Foreskin keratinocyte (primary cell): ENCODE measurements at places on chromosomes 6 and 20. TPM values are rescaled to one million over a fixed set of nuclear protein-coding genes. Genes with fewer than 3 reads are reported as not detected.

The WFDC10B gene
- polyA plus RNA-seq, result not detected in 2 replicates

The HSPA1L gene
- 0.30 and 0.57 TPM in 2 replicates for polyA plus RNA-seq

The RAB44 gene
- 0.01 and 0.03 TPM in 2 replicates for polyA plus RNA-seq

The HCRTR2 gene
- polyA plus RNA-seq, result not detected in 2 replicates

The KCNB1 gene
- polyA plus RNA-seq, result not detected in 2 replicates

The SMOC2 gene
- polyA plus RNA-seq, result 0.21 and 0.24 TPM in 2 replicates

The CALHM4 gene
- polyA plus RNA-seq, result 0.17 and 0.19 TPM in 2 replicates

The COL12A1 gene
- polyA plus RNA-seq, result 27.7 and 36.6 TPM in 2 replicates

The NOTCH4 gene
- 0.18 and 0.21 TPM in 2 replicates for polyA plus RNA-seq

The RCAN2 gene
- not detected in 2 replicates for polyA plus RNA-seq

The FERMT1 gene
- polyA plus RNA-seq, result 58.5 and 95.3 TPM in 2 replicates

The CLPSL2 gene
- polyA plus RNA-seq, result not detected in 2 replicates

The SLC22A3 gene
- 0.91 and 0.99 TPM in 2 replicates for polyA plus RNA-seq

- DNase-seq, result no peak
Observed at GRCh38 chr6:23055523-23055922, 486.2 kb downstream of the HDGFL1 start.

DNA sequence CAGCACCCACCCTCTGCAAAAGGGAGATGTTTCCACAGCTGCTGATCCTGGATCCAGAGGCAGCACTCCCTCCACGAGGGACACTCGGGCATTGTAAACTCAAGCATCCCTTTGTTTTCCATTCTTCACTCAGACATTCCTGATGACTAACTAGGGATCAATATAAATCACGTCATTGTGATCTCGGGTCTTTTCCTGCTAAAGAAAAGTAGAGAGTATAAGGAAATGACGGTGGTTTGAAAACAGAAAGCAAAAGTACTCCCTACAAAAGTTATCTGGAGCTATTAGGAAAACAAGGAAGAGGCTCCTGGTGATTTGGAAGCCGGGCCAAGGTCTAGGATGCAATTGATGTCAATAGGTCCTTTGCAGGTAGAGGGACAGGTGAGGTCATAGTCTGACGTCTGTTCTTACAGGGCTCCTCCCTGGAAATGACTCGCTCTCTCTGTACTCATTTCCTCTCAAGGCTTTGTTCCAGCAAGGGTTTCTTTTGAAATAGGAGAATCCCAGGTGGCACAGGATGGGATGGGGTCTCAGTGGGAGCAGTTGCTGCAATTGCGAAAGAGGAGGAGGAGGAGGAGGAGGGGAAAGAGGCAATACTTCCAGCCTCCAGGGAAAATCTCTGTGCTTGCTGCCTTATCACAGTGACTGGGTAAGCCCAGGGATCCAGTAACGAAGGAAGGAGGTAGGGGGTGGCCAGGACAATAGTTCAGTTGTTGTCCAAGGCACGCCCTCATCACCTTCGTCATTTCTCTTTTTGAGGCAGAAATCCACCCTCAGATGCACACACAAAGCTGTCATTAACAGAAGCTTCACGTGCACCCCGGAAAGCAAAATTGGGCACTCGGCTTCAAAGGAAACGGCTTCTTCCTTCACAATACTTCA is 222.8 kb downstream of the LY86 start:
- peak; percentile 100 for DNase-seq

DNA sequence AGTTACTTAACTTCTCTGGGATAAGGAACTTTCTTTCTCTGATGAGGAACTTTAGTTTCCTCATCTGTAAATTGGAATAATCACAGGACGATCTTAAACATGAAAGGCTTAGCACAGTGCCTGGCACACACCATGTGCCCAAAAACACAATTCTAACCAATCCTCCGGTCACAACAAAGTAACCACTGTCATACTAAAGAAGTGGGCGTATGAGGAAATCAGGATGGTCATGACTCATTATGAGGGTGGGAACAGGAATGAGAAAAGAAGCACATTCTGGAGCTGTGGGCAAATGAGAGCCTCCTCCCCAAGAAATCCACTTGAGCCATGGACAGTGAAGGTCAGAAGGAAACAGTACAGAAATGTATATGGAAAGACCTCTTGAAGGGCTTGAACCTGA is 82.9 kb downstream of the LRFN2 start:
- no peak for DNase-seq

DNA sequence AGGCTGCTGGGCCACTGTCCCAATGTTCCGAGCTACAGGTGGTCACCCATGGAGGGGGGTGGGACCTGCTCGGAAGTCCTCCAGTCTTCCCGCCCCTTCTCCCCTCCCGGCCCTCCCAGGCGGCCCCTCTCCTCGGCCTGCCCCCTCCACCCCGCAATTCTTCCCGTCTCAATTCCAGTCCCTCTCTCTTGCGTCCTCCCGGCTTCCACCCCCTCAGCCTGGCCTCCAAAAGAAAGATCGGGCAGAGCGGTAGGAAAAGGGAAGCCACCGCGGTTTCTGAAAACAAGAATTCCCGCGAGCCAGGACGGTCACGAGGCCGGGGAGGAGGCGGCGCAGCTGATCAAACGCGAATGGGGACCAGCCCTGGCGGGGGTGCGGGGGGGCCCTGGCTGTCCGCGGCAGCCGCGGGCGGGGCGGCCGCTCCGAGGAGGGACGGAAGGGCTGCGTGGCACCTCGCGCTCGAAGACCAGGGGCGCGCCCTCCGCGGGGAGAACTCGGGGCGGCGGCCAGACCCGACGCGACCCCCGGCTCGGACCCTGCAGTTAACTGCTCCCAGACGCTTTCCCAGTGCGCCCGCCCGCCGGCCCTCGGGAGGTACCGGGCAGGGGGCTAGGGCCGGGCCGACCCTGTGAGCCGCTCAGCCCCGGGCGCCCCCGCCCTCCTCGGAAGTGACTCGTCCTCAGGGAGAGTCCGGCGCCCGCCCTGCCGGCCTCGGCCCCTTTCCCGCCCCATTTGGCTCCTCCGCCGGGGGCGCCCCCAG is 1.0 kb downstream of the PXDC1 start:
- peak; percentile 56 for DNase-seq

- DNase-seq, result no peak
Observed at GRCh38 chr6:147925826-147926225, 416.8 kb upstream of the SASH1 start.

DNA sequence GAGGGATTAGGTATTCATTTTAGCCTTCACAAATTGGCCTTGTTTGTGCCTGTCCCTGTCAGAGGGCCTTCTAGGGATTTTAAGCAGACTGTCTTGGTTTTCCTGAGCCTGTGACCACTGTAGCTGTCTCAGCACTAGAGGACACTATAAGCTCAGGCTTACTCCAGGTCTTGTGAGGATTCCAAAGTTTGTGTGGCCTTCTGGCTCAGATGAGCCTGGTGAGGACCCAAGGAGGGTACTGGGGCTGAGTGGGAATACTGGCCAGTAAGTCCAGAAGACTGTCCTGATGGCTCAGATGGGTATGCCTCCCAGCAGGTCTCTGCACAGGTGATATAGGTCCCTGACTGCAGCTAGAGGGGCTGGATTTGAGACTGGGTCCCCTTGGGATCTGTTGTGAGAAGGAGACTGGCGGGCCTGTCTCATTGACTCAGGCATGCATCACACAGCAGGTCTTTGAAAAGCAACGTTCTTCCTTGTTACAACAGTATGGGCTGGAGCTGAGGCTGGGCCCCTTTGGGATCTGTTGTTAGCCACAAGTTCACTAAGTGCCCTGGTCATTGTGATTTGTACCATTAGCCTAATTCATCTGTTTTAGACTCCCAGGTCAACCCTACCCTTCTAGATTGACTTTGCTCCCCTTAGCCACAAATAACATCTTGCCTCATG is 26.3 kb upstream of the TFB1M start:
- no peak for DNase-seq

- no peak for DNase-seq
Observed at GRCh38 chr6:29977425-29977727, 35.0 kb downstream of the HLA-A start.

GRCh38 chr6:14454473-14454775 is 336.9 kb downstream of the CD83 start:
- DNase-seq, result no peak

- peak; percentile 51 for DNase-seq
Observed at GRCh38 chr6:135088818-135089809, 34.5 kb upstream of the HBS1L start.

- no peak for DNase-seq
Observed at GRCh38 chr20:46401478-46401860, 4.9 kb downstream of the ELMO2 start.

GRCh38 chr6:73372516-73372915 is 2.8 kb upstream of the OOEP start:
- no peak for DNase-seq

DNA sequence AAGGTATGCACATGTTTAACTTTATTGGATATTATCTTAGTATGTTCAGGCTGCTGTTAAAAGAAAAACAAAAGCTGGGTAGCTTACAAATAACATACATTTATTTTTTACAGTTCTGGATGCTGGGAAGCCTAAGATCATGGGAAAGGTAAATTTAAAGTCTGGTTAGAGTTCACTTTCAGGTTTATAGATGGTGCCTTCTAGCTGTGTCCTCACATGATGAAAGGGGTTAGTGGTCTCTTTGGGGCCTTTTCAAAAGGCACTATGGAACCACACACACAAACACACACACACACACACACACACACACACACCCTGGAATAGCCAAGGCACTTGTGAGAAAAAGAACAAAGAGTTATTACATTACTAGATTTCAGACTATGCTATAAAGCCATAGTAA is 805.8 kb upstream of the GJE1 start:
- DNase-seq, result no peak

DNA sequence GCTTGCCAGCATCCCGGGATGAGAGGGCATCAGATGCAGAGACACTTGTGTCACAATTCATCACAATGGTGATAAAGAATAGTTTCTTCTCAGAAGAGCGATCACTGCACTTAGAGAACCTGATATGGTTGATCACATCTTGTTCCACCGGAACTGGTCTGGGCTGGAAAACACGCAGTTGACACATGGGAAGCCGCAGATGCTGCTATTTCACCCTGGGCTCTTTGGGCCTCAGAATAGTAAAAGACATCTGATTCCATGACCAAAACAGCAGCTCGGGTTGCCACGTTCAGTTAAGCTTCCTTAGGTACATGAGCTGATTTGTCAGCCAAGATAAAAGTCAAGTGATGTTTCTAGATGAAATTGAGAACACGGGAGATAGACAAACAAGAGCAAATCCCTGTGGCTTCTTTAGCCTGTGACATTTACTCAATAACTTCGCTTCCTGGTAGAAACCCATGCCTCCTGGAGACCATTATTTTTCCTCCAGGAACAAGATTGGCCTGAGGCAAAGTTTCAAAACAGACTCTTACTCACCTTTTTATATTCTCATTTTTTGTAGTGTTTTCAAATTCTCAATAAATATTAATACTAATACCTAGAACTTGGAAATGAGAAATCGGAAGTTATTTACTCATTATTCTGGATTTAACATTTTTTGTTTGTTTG is 59.4 kb downstream of the TRMT6 start:
- no peak for DNase-seq

GRCh38 chr6:23349521-23350147 is 776.4 kb upstream of the NRSN1 start:
- DNase-seq, result peak; percentile 91

DNA sequence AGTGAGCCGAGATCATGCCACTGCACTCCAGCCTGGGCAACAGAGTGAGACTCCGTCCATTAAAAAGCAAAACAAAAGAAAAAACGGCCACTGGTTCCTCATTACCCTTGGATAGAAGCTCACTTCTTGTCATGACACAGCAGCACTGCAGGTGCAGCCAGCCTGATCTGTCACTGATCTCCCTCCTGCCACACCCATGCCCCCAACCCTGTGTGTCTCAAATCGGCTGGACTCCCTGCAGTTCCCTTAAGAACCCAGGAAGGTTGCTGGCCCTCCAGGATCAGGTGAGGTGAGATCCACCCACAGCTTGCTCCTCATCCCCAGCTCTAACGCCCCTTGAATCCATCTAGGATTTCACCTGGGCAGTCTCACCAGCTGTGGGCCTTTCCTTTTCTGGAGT is 26.3 kb upstream of the NNAT start:
- DNase-seq, result no peak

- no peak for DNase-seq
Observed at GRCh38 chr6:144064402-144065212, 30.8 kb downstream of the SF3B5 start.

GRCh38 chr20:31549513-31549880 is 35.3 kb downstream of the HM13 start:
- DNase-seq, result peak; percentile 52

GRCh38 chr20:63884506-63885263 is 10.2 kb upstream of the DNAJC5 start:
- no peak for DNase-seq

- no peak for DNase-seq
Observed at GRCh38 chr20:62143957-62144825, 622 bp downstream of the SS18L1 start.

DNA sequence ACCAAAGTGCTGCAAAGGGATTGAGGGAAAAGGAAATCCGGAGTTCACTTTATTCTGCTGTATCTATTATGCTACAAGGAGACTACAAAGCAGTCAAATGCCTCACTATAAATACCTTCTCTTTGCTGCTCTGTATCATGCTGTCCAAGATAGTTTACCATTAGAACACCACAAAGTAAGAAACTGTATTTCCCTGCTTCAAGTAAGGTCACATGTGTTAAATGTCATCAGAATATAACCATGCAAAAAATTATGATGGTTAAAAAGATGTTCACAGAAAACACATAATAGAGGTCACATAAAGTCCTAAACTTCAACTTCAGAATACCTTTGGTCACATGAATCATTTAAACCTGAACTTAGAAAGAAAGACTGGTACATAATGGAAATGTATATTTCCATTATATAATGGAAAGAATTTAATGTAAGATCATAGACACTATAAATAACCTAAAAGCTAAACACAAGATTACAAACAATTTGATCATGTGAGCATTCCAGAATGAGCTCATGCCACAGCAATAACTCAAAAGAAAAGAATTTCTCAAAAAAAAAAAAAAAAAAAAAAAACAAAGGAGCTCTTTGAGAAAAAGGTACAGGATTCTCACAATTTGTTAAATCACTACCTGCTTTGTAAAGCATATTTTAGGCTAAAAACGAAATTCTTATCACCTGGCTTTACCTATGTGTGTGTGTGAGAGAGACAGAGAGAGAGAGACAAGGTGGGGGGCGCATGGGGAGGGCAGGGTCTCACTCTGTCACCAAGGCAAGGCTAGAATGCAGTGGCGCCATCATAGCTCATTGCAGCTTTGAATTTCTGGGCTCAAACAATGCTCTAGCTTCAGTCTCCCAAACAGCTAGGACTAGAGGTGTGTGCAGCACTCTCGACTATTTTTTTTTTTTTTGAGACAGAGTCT is 58.7 kb downstream of the KIF13A start:
- no peak for DNase-seq

- peak; percentile 83 for DNase-seq
Observed at GRCh38 chr6:149334682-149335160, 17.2 kb downstream of the TAB2 start.

GRCh38 chr6:141501616-141502015 is 631.1 kb upstream of the GJE1 start:
- DNase-seq, result no peak

DNA sequence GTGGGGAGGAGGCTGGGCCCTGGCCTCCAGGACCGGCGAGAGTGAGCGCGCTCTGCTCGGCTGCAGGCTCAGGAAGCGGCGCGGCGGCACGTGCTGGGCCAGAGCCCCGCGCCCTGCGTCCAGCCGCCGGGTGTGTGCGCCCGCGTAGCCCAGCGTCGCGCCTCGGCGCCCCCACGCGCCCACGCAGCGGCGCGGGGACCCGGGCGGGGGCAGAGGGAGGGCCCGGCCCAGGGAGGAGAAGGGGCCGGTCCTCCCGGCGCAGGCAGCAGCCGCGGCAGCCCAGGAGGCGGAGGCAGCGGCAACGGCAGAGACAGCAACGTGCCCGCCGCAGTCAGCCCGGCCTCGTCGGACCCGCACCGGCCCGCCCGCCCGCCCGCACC is at the start of gene EYA2:
Gene EYA2, plus strand, starts transcription at position 265 of the 380 bp plus-strand sequence. CDS start 95,168 bp downstream, outside the sequence.
- DNase-seq, result no peak
